ENCODE measurements at places on chromosomes 11 and 22. TPM values are rescaled to one million over a fixed set of nuclear protein-coding genes. Genes with fewer than 3 reads are reported as not detected.

TBX10 gene
- total RNA-seq, result not detected

- no peak for DNase-seq
These were observed 102.0 kb downstream of the CYP2R1 start for GRCh38 chr11:14789879-14790484.

GRCh38 chr11:128669506-128670270 is 24.2 kb upstream of the FLI1 start:
- no peak for DNase-seq

KIRREL3 gene
- not detected for total RNA-seq

DNA sequence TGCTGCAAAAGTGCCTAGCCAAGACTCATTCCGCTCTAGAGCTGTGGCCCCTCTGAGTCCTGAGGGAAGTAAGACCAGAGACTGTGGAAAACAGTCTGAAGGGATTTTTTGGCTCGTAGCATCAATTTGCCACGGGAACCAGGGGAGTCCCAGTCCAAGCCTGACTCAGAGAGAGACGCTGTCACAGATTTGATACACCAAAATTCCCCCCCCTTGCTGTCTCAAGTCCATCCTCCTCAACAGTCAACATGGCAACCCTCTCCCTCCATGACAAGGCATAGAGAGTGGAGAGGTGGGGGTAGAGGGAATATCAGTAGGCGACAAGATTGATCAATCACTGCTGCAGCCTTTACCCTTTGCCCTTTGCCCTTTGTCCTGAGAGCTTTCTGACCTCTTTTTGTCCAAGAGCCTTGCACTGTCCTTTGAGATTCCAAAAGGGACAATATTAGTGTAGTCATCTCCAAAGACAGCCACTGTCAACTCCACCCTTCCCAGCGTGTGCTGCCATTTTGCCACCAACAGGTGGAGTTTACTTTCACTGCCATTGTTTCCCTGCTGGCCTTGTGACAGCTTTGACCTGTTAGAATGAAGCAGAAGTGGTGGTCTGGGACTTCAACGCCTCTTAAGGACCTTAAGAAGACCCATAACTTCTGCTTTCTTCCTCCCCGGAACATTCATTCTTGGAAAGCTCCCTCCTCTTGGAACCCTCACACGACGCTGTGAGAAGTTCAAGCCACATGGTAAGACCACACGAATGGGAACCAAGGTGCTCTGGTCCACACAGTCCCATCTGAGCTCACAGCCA is 7.3 kb downstream of the SLC15A3 start:
- no peak for DNase-seq

OR4D11 gene
- not detected for total RNA-seq

DNA sequence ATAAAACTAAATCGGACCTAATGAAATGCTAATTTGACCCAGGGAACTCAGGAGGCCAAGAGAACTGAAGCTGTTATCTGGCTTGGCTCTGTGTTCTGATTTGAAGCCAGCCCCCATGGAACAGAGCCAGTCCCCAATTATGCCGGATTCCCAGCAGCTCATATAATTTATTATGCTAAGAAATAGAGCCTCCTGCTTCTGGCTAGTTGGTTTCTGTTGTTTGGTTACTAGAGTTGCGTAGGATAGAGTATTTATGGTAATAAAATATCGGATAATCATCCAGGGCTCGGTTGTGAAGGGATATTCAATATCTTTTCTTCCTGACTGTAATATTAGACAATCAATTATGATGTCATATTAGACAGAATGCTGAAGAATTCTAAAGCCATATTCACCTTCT is 120.4 kb upstream of the TTC12 start:
- DNase-seq, result no peak

DNA sequence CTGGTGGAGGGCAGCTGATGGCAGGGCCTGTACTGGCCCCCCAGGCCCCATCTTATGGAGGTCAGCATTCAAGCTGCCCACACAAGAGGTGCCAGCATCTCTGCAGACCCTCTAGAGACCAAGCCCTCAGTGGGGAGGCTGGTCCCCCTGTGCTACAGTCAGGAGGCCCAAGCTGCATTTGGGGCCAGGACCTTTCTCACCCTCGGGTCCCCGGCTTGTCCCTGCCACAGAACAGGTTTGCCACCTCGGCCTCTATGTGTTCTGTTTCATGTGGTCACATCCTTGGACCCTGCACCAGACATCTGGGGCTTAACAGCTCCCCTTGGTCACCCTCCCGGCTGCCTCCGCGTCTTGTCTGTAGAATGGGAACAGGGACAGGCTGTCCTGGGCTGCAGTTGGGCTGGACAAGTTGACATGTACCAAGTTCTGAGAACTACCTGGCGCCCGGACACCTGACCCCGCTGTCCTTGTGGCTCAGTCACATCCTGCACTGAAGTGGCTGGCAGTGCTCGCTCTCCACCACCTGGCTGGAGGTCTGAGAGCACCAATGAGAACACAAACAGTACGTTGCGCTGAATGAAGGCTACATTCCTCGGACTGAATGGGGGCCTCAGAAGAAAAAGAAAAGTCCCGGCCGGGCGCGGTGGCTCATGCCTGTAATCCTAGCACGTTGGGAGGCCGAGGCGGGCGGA is 2.7 kb upstream of the PLXNB2 start:
- DNase-seq, result peak; percentile 93

DNA sequence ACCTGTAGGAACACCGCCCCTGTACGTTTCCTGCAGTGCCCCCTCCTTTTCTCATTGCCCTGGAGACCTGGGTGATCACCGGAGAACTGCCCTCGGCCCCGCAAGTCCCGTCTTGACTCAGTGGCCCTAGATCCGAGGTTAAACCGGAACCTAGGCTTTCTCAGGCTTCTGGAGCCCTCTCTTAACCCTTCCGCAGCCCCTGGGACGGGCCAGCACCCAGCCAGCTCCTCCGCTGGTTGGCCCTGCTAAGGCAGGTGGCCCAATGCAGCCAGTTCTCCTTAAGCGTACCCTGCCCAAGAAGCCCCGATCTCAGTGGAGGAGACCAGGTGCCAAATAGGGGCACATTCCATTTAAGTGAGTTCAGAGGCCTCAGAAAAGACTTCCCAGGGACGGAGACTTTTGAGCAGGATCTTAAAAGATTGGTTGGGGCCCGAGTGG is 776 bp downstream of the NLRX1 start:
- DNase-seq, result peak; percentile 77

- DNase-seq, result no peak
These were observed 63.9 kb downstream of the GAS2 start for GRCh38 chr11:22730319-22730718.

DNA sequence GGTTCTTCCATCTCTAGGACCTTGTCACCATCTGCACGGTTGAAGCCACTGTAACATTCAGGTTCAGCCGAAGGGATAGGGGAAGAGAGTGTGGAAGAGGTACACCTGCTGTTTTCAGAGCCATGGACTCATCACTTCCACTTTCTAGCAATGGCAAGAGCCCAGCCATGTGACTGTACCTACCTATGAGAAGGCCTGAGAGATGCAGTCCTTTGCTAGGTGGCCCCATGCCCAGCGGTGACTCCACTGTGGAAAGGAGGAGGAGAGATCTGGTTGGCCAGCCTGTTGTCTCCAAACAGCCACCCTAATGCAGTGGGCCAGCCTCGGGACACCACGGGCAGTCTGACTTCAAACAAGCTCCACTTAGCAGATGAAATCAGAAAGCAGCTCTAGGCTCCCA is 16.0 kb downstream of the RASD2 start:
- DNase-seq, result no peak

GRCh38 chr11:45917286-45917622 is 423 bp downstream of the PEX16 start:
- DNase-seq, result peak; percentile 66

Measured in upper lobe of left lung (tissue), 6 donors.